ENCODE measurements at places on chromosomes 11 and 22. TPM values are rescaled to one million over a fixed set of nuclear protein-coding genes. Genes with fewer than 3 reads are reported as not detected.

GRCh38 chr22:24432059-24432853, 4.9 kb downstream of the ADORA2A start:
- DNase-seq = no peak

GRCh38 chr11:131829725-131830124, 459.3 kb downstream of the NTM start:
- no peak for DNase-seq

- no peak for DNase-seq
Measured at GRCh38 chr11:120052196-120052775, 85.6 kb downstream of the TRIM29 start.

GRCh38 chr11:15212876-15213275, 98.2 kb downstream of the INSC start:
- DNase-seq = no peak

GRCh38 chr22:44139773-44140172, 41.0 kb upstream of the PARVG start:
- DNase-seq = no peak

DNA sequence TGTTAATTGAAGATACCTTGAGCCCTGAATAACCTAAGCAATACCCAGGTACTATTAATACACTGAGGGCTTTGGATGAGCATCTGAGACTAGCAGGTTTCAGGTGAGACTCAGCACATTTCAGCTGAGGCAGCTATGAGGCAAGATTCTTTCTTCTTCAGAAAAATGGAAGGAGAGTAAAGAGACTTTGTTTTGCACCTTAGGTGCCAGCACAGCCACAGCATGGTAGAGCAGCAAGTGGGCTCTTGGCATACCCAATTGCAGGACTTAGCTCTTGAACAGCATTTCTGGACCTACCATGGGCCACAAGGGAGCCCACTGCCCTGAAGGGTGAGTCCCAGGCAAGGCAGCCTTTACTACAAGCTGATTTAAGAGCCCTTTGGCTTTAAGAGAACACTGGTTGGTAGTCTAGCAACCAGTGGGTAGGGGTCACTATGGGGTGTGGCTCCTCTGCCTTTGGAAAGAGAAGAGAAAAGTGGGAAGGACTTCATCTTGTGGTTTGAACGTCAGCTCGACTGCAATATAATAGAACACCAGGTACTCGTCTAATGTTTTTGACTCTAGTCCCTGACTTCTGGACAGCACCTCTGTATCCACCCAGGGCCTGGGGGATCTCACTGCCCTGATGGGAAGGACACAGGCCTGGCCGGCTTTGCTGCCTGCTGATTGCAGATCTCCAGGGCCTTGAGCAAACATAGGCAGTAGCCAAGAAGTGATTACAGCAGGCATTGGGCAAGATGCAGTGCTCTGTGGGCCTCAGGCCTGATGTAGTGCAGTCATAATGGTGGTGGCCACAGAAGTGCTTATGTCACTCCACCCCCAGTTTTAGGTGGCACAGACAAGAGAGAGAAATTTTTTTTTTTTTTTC, 73.3 kb downstream of the GLYATL1 start:
- DNase-seq = no peak

DNA sequence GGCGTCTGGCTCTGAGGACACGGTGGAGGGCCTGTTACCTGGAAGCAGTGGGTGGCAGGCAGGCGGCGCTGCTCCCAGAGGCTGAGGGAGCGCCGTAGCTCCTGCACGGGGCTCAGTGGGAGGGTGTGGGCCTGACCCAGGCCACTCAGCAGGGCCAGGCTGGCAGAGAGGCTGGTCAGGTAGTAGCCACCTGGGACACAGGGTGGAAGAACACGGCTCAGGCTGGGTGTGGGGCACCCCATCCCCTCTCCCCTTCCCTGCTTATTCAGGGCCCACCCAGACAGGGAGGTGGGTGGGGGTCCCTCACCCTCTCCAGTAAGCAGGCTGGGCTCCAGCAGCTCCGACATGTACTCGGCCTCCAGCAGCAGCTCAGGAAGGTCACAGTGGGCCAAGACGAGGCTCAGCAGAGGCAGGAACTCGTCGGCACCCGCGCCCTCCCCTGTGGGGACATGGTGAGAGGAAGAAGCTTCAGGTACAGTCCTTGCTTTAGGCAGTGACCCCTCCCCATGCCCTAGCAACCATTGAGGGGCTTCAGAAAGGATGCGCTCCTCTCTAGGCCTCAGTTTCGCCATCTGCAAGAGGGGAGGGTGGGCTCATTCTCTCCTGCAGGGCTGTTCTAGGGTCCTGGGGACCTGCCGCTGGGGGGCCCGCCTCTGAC, 2.9 kb downstream of the RIN1 start:
- no peak for DNase-seq

GRCh38 chr11:134349109-134349801, 17.5 kb downstream of the GLB1L2 start:
- DNase-seq = no peak

GRCh38 chr11:83256602-83257340, 29.4 kb downstream of the CCDC90B start:
- DNase-seq = no peak

- DNase-seq = no peak
Measured at GRCh38 chr22:45971408-45972028, 5.4 kb downstream of the WNT7B start.

GRCh38 chr11:12724301-12725054, 50.3 kb downstream of the TEAD1 start:
- no peak for DNase-seq

DNA sequence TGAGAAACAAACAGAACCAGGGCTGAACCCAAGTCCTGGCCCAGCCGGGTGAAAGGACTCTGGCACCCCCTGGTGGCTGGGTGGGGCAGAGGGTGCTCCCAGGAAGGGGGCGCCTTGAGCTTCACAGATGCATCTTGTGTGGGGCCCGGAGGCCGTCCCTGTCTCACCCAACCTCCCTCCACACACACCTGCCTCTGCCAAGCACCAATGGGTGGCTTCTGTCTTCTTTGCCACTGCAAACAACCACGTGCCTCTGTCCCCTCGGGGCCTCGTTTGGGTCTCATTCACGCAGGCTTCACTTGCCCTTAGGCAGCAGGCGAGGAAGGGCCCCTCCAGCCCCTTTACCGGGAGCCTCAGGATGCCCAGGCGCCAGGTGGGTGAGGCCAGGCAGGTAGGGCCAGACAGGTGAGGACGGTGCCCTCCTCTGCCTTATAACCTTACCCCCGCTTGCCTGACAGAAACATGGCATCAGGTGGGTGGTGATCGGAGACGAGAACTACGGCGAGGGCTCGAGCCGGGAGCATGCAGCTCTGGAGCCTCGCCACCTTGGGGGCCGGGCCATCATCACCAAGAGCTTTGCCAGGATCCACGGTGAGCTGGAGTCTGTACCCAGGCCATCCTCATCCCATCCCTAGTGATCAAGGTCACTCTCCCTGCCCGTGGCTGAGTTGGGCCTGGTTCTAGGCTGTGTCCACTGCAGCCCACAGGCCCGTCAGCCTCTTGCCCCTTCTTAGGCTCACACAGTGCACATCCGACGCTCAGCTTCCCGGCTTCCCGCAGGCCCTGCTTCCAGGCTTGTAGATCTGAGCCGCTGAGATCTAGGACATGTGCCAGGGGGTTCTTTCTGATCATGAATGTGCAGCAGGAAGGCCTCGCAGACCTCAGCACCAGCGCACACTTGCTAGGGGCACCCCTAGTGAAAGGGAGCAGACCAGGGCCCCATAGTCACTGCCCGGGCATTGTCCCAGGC, 17.2 kb downstream of the POLR3H start:
- DNase-seq = no peak

GRCh38 chr11:124839972-124840621, 25.1 kb upstream of the ROBO3 start:
- no peak for DNase-seq

- DNase-seq = no peak
Measured at GRCh38 chr11:70112017-70112434, 33.9 kb downstream of the ANO1 start.

IGLL5 gene
- total RNA-seq = not detected

CYP2D6 gene
- 1.7 TPM for total RNA-seq

LGR4 gene
- 19.0 TPM for total RNA-seq

JAML gene
- 1.2 TPM for total RNA-seq

RTN4RL2 gene
- total RNA-seq = 0.47 TPM

TP53I11 gene
- 27.1 TPM for total RNA-seq

TMEM86A gene
- total RNA-seq = 6.9 TPM

GUCY1A2 gene
- total RNA-seq = 183 TPM

RAB38 gene
- total RNA-seq = 0.78 TPM
